CD4-positive, alpha-beta T cell (primary cell): ENCODE measurements at places on chromosomes 3 and 15.

DNA sequence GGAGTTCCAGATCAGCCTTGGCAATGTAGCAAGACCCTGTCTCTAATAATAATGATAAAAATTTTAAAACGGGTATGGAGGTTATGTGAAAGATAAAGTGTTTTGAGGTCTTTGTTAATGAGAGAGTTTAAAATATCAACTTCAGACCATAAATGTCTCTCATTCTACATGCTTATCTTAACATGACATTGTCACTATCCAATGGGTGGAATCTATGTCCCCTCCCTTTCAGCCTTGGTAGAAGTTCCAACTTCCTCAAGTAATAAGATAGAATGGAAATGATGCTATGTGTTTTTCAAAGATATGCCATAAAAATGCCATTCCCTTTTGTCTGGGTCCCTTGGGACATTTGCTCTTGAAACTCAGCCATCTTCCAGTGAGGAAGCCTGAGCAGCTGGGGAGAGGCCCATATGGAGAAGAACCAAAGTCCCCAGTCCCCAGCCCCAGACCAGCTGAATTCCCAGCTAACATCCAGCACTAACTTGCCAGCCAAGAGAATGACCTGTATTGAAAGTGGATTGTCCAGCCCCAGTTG lies 17.0 kb downstream of the RPSA start:
- DNase-seq: no peak

DNA sequence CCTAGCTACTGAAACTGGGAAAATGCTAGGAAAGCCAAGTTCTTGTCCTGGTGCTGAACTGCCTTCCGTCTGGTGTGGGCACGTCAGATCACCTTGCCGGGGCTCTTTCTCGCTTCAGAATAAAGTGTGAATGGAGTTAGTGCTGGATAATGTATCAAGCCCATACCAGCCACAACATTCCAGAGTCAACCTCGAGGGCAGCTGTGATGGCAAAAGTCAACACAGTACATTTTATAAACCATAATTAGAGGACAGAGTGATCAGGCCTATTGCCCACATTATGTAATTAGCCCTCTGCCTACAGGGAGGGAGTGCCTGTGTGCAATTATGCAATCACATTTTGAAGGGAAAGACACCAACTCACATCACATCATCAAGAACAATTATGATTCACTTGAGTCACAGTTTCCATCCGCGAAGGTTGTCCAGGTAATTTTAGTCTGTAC lies 165.2 kb downstream of the RORA start:
- no peak for DNase-seq

DNA sequence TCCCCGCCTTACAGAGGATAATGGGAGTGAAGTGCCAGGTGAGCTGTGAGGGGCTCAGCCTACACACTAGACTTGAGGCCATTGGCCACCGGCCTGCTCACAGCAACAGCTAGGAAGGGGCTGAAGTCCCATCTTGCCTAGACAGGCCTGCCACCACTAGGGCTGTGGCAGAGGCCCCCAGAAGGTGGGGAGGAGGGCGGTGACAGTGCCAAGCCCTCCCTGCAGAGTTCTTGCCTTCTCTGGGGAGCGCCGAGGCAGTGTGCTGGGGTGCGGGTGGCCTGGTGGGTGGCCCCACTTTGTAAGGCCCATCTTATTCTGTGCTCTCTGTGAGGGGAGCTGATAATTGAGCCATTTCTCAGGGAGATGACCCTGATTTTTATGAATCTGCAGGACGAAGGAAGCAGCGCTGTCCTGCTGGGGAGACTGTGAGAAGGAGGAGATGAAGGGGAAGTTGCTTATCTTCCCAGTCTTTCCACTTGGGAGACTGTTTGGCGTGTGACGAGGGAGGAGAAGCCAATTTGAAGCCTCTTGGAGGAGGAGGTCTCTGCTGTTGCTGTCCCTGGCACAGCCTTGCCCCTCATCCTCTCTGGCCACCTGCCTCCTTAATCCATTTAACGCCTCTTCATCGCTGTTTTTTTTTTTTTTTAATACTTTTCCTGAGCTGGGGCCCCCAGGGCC lies 104.3 kb downstream of the LINGO1 start:
- no peak for DNase-seq

- DNase-seq: no peak
Observed at GRCh38 chr3:81437683-81438082, 323.8 kb downstream of the GBE1 start.

DNA sequence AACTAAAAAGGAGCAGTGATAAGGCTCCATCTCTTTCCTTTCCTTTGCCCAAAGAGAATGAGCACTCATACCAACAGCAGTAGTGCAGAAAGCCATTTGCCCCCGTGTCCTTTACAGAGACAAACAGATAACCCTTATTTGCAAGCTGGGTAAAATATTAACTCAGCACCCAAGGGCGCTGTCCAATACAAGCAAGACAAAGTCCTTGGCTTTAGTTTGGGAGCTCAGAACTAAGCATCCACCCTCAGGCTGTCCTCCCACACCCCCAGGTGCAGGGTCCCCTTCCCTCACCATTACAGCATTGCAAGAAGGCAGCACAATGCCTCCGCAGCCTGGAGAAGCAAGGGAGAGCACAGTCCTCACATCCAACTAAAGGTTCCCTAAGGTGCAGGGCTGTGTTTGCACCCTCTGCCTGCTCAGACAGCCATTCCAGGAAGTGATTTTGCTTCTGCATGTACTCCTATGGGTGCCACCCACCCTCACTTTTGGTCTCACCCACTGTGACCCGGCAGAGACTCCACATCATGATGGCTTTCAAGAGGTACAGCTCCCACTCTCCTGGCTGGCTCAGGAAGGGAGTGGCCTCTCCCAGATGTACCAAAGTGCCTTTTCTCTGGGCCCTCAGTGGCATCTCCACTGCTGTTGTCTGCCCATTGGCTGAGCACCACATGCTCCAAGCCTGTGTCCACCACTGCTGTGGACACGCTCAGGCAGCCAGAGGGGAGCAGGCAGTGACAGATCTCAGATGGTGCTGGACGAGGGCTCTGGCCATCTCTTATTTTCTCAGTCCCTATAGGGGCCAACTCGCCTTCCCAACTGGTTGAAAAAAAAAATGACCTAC lies 34.1 kb upstream of the HES1 start:
- no peak for DNase-seq
